ENCODE measurements at places on chromosomes 12 and 14. TPM values are rescaled to one million over a fixed set of nuclear protein-coding genes. Genes with fewer than 3 reads are reported as not detected.

GRCh38 chr12:31584782-31585181 lies 6.2 kb downstream of the DENND5B start:
- no peak overlapping the region for H3K4me3 ChIP-seq
- H3K27ac ChIP-seq, result no peak overlapping the region
- H3K36me3 ChIP-seq, result peaks cover 5% of the 10 kb centered on the region
- no peak for DNase-seq
- peaks cover 15% of the 10 kb centered on the region for H3K4me1 ChIP-seq
- H3K27me3 ChIP-seq, result no peaks in the 10 kb centered on the region

The THTPA gene
- 9.3 TPM for total RNA-seq

- no peaks in the 10 kb centered on the region for H3K36me3 ChIP-seq
- H3K27ac ChIP-seq, result no peak overlapping the region
- H3K4me3 ChIP-seq, result no peak overlapping the region
- no peaks in the 10 kb centered on the region for H3K4me1 ChIP-seq
- no peak for DNase-seq
- H3K27me3 ChIP-seq, result no peaks in the 10 kb centered on the region
Observed at GRCh38 chr12:104588921-104589590, 132.3 kb downstream of the CHST11 start.

DNA sequence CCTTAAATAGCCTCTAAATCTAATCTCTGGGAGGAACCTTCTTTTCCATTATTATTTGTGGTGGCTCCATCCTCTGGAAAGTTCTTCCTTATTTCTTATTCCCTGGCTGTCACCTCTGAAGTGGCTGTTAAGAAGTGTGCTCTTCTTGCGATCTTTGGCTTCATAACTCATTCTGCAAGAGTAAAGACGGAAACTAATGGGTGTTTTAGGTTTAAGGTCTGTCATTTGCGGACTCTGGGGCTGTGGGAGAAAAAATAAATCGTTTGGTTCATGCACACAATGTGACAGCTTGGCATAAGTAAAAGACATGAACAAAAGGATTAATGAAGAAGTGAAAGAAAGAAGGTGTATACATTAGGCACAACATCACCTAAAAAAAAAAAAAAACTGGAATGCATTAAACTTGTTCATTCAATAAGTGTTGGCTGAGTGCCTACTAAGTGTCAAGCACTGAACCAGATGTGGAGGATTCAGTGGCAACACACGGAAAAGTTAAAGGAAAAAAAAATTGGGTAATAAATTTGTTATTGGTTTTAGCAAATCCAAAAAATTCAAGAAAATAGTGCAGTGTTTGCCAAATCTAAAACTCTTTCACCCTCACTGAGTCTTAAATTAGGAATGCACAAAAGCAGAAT lies 99.5 kb downstream of the ERGIC2 start:
- H3K27ac ChIP-seq, result no peak overlapping the region
- peaks cover 10% of the 10 kb centered on the region for H3K4me1 ChIP-seq
- no peaks in the 10 kb centered on the region for H3K36me3 ChIP-seq
- no peak for DNase-seq

The PTPRO gene
- not detected for total RNA-seq

DNA sequence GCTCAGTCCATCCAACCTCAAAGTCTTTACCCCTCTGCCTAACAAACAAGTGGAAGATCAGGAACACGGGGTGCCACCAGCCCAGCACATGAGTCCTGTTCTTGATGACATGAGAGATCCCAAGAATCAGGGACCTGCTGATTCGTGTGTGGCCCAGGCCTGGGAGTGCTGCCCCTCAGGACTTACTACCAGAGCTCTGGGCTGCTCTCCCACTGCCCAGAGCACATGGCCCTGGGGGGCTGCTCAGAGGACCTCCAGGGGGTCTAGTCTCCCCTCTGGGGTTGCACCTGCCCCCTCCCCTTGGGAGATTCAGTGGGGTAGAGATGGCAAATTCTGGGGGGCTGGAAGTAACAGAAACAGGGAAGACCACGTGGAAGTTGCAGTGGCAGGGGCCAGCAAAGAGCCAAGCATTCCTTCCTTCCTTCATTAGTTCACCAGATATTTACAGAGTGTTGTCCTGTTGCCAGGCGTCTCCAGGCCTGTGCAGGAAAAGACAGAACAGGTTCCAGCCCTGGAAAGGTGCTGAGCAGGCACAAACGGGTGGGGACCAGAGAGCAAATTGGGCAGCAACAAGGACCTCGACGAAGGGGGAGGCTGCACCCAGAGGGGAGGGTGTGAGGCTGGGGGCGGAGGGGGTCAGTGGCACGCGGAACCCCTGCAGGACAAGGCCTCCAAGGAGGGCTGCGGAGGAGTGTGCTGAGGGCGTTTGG lies 45.1 kb upstream of the MEG3 start:
- H3K27ac ChIP-seq, result no peak overlapping the region
- no peaks in the 10 kb centered on the region for H3K36me3 ChIP-seq
- no peak for DNase-seq
- no peaks in the 10 kb centered on the region for H3K4me1 ChIP-seq
- H3K4me3 ChIP-seq, result no peak overlapping the region

DNA sequence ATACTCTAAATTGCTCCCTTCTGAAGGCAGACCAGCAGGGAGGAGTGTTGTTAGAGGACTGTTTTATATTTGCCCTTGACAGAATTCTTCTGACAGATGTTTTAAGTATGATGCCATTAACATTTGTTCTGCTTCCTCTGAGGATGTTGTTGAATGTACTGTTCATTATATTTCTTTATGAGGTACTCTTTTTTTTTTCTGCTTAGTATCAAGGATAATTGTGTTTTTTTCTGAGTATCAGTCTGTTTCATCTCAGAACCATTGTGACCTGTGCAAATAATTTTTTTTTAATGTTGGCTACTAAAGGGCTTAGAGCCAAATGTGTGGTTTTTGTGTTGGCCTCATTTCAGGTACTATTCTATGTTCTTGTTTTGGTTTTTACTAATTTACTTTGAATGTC lies 10.6 kb downstream of the METAP2 start:
- H3K4me3 ChIP-seq, result no peak overlapping the region
- no peak for DNase-seq
- H3K36me3 ChIP-seq, result no peaks in the 10 kb centered on the region
- H3K27me3 ChIP-seq, result no peaks in the 10 kb centered on the region
- no peaks in the 10 kb centered on the region for H3K4me1 ChIP-seq
- H3K27ac ChIP-seq, result no peak overlapping the region

GRCh38 chr12:41441180-41441579 lies 253.1 kb downstream of the PDZRN4 start:
- H3K4me1 ChIP-seq, result no peaks in the 10 kb centered on the region
- no peak for DNase-seq
- H3K27me3 ChIP-seq, result no peaks in the 10 kb centered on the region
- no peak overlapping the region for H3K27ac ChIP-seq
- no peak overlapping the region for H3K4me3 ChIP-seq
- H3K36me3 ChIP-seq, result no peaks in the 10 kb centered on the region

GRCh38 chr14:24411443-24412389 lies 12.9 kb downstream of the NYNRIN start:
- H3K36me3 ChIP-seq, result no peaks in the 10 kb centered on the region
- H3K27ac ChIP-seq, result no peak overlapping the region
- H3K4me3 ChIP-seq, result no peak overlapping the region
- no peaks in the 10 kb centered on the region for H3K4me1 ChIP-seq
- no peak for DNase-seq

GRCh38 chr14:87065366-87065765 lies 927.6 kb downstream of the GALC start:
- no peaks in the 10 kb centered on the region for H3K27me3 ChIP-seq
- DNase-seq, result no peak
- H3K4me1 ChIP-seq, result no peaks in the 10 kb centered on the region
- no peaks in the 10 kb centered on the region for H3K36me3 ChIP-seq
- no peak overlapping the region for H3K4me3 ChIP-seq
